ENCODE measurements at places on chromosomes 6 and 20.
A peak's percentile ranks its signal among the peaks of the same experiment; 100 is the strongest.

- peak; percentile 59 for DNase-seq
Observed at GRCh38 chr6:474453-475185, 83.1 kb downstream of the IRF4 start.

DNA sequence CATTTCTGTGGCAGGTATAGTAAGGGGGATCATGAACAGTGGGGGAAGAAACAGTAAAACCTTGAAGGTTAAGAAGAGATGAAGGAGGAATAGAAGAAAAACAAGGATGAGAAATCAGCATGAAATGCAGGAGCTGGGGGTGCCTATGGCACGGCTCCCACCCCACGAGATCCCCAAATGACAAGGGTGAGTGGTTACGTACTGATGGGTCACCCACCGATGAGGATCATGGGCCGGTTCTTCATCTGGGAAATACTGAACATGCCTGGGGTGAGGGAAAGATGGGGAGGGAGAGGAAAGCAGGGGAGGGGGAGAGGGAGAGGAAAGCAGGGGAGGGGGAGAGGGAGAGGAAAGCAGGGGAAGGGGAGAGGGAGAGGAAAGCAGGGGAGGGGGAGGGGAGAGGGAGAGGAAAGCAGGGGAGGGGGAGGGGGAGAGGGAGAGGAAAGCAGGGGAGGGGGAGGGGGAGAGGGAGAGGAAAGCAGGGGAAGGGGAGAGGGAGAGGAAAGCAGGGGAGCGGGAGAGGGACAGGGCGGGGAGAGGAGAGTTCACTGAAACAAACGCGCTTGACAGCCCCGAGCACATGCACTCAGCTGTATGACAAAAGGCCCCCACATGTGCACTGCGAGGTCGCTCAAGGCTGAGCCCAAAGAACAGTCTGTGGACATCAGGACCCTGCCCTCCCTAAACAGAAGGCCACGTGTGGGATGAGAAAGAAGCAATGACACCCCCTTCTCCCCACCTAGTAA is 25.3 kb downstream of the MOCS1 start:
- DNase-seq = no peak

- DNase-seq = no peak
Observed at GRCh38 chr20:50438986-50439407, 71.2 kb upstream of the PTPN1 start.

DNA sequence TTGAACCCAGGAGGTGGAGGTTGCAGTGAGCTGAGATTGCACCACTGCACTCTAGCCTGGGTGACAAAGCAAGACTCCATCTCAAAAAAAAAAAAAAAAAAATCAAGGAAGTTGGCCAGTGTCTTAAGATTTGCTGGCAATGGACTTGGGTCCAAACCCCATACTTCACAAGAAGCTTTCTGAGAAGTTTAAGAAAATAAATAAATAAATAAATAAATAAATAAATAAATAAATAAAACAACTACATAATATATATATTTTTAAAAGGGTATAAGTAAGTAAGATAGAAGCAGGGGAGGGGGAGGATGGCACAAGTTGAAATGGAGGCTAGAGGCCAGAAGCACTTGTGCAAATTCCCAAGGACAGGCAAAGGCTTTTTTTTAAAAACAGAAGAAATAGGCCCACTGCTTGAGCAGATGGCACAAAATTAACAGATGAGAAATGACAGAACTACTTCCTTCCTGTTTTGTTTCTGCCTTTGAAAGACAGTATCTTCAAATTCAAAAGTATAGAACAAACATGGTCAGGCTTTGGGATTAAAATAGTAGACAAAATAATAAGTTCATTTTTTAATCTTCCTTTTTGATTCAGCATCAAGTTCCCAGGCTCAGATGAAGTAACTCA is 287.7 kb downstream of the ALDH8A1 start:
- DNase-seq = no peak

- no peak for DNase-seq
Observed at GRCh38 chr20:2402271-2402980, 21.7 kb downstream of the TGM6 start.

- DNase-seq = no peak
Observed at GRCh38 chr6:118786596-118787453, 107.1 kb upstream of the ASF1A start.

GRCh38 chr20:10590950-10591671 is 82.7 kb downstream of the JAG1 start:
- no peak for DNase-seq

DNA sequence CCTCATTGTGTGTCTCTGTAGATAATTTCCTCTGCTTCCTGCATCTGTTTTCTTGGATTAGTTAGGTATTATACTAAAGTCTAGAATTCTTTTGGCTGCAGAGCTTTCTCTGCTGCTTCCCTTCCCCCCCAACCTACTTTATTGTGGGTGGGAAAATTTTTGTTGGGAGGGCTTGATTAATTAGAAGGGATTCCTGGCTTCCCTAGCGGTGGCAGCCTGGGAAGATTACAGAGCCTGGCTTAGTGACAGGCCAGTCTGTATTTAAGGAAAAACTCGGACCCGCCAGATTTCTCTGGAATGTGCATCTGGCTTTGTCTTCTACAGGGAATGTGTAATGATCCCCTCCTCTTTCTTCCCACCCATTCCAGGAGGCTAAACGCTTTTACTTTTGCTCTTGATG is 31.2 kb downstream of the SLX4IP start:
- DNase-seq = no peak

GRCh38 chr20:43937591-43937990 is 22.9 kb downstream of the TOX2 start:
- DNase-seq = no peak

GRCh38 chr20:51666126-51666525 is 102.1 kb downstream of the ATP9A start:
- no peak for DNase-seq

DNA sequence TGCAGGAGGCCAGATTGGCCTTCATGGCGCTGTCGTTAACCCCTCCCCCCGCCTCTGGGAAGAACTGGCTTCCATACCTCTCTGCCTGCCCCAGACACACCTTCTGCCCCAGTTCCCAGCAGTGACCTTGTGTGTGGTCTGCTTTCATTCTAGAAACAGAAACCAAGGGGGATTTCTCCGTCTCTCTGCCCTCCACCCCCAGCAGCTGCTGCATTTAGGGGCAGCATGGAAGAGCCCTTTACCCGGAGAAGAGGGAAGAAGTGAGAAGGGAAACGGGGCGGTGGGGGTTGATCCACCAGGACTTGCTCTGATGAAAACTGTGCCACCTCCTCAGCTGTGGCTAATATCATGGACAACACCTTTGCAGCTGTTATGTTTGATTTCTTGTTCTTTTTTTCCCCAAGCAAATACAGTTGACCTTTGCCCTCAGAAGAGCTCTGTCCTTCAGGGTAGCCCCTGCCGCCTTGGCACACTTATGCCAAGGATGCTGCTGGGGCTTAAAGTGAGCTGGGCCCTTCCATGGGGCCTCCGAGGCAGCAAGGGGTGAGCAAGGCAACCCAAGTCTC is 6.1 kb downstream of the GLP1R start:
- no peak for DNase-seq

- DNase-seq = no peak
Observed at GRCh38 chr6:23334360-23334759, 765.0 kb downstream of the HDGFL1 start.

DNA sequence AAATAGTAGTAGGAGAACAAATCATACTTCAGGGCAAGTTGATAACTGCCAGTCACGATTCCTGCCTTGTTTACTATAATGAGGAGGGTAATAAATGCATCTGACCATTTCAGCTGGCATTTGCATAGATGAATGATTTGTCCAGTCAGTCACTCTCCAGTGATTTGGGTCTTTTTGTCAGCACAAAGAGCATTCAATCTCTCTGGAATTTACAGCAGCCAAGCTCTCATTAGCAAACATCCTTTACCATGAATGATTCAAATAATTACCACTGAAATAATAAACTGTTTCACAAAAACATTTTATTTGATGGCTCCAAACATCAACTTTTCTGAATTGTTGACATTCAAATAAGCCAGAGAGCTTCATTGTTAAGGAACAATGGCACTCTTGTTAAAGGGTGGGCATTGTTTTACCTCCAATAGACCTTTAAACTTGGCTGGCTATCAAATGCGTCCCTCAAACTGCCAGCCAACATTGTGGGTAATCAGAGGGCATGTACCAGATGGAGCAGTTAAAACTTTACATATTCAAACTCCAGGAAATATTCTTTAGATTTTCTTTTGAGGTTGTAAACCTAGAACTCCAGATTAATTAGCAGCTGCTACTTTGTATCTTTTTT is 30.0 kb upstream of the FBXL4 start:
- DNase-seq = no peak

DNA sequence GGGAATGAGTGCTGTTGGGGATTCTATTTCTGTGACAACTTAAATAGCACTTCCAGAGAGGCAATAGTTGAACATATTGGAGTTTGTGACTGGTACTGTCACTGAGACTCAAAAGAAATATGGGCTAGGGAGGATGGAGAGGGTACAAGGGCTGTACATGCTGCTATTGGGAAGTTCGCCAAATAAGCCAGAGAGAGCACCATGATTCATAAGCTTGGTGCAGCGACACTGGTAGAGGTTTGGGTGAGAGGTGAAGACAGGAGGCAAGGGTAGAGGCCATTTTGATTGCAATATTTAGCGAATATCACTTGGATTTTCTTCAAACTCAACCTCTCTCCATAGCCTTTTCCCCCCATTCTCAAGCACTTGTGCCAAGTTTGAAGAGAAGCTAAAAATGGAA is 214.3 kb downstream of the OGFRL1 start:
- no peak for DNase-seq

DNA sequence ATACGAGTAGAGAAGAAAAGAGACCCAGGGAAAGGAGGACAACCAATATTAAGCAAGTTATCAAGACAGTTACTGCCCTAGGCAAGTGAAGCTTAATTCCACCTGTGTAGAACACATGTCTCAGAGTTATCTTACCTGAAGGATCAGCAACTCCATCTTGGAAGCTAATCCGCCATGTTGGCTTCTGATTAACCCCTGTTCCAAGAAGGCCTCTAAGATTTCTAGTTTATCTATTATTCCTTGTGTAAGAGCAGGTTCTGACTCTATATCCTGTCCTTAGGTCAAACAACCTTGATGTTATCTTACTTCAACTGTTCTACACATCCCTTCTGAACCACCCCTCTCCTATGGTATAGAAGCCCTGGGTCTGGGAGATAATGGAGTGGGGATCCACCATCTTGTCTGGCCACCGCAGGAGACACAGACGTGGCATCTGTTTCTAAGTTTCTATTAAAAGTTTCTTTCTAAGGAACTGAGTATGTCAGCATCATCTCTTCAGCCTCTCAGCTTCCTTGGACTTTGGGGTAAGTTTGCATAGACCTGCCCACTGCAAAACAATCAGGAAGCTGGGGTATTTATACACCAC is 27.7 kb upstream of the PTPN1 start:
- no peak for DNase-seq

GRCh38 chr6:108132863-108133262 is 33.0 kb upstream of the NR2E1 start:
- no peak for DNase-seq

DNA sequence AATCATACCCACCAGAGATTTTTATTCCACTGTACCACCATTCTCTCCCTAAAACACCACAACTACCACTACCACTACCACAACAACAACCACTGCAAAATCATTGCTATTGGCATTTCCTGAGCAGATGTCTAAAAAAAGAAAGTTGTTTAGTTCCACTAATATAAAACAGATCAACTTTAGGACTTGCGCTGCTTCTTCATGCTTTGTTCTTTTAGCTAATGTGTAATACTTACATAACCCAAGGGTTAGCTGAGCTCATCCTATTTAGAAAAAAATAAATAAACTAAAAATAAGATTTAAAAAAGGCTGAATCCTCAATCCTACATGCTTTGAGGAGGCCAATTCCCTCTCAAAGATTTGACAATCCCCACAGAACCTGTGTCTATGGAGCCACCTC is 11.4 kb downstream of the IYD start:
- DNase-seq = no peak

- DNase-seq = no peak
Observed at GRCh38 chr20:21397341-21398108, at the start of gene NKX2-4. TSS of gene NKX2-4 (minus strand) at chr20:21397526. CDS start at chr20:21397399, 127 bp downstream.

GRCh38 chr6:124822204-124822613 is 140.0 kb upstream of the RNF217 start:
- DNase-seq = no peak

- DNase-seq = no peak
Observed at GRCh38 chr6:141056945-141057625, 1075.6 kb upstream of the GJE1 start.

DNA sequence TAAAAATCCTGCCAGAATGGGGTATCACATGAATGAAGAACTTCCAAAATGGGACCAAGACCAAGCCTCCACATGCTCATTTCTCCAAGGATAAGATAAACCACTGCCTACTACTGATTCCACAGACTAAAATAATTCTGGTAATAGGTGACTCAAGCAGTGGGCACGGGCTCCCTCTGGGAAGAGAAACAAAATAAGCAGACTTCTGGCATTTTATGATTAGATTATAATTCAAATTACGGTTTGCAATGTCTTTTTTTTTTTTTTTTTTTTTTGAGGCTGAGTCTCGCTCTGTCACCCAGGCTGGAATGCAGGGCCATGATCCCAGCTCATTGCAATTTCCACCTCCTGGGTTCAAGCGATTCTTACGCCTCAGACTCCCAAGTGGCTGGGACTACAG is 16.0 kb downstream of the UQCC1 start:
- no peak for DNase-seq

DNA sequence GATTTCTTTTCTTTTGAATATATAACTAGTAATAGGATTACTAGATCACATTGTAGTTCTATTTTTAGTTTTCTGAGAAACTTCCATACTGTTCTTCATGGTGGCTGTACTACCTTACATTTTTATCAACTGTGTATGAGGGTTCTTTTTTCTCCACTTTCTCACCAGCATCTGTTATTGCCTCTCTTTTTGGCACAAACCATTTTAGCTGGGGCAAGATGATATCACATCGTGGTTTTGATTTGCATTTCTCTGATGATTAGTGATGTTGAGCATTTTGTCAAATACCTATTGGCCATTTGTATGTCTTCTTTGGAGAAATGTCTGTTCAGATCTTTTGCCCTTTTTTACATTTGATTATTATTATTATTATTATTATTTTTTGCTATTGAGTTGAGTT is 86.1 kb upstream of the TCF21 start:
- DNase-seq = no peak

DNA sequence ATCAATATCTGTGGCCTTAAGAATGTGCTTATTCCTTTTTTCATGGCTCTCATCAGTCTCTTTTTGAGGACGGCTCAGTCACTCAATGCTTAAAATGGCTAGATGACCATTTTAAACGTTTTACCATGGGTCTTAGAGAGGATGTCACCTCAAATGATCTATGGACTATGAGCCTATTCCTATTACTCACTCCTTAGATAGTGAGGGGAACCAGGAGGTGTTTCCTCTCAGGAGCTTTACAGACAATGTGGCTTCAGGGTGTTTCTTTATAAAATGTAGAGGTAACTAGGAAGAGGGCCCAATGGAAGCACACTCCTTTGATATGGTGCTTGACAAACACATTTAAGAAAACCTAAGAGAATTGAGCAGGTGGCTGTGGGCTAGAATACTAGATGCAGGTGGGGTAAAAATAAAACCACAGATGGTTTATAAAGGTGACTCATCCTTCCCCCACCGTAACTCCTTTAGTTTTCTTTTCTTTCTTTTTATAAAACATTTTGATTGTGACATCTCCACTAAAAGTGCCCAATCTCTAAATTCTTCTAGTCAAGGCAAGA is 1.5 kb upstream of the TMEM200A start:
- no peak for DNase-seq

GRCh38 chr6:3875486-3875885 is 26.3 kb downstream of the FAM50B start:
- no peak for DNase-seq

All from activated CD4-positive, alpha-beta T cell treated with anti-CD3 and anti-CD28 coated beads, Interleukin-2, amount 50 U/mL, for 1 hour (primary cell).